ENCODE measurements at places on chromosomes 3 and 15. TPM values are rescaled to one million over a fixed set of nuclear protein-coding genes. Genes with fewer than 3 reads are reported as not detected.

NR2E3 gene
- 1.2 TPM for total RNA-seq

CPNE9 gene
- total RNA-seq, result 0.70 TPM

CGNL1 gene
- 3.9 TPM for total RNA-seq

AEN gene
- 13.3 TPM for total RNA-seq

GPR62 gene
- 0.22 TPM for total RNA-seq

GRCh38 chr3:177705976-177706823, 508.9 kb upstream of the TBL1XR1 start:
- peak; percentile 10 for DNase-seq
